CD14-positive monocyte (primary cell): ENCODE measurements at places on chromosomes 2 and 18.

- H3K36me3 ChIP-seq = no peaks in the 10 kb centered on the region
- no peak overlapping the region for H3K4me3 ChIP-seq
- H3K4me1 ChIP-seq = no peaks in the 10 kb centered on the region
- no peak for DNase-seq
- H3K27me3 ChIP-seq = no peaks in the 10 kb centered on the region
Measured at GRCh38 chr2:220040346-220040745, 412.9 kb downstream of the SLC4A3 start.

DNA sequence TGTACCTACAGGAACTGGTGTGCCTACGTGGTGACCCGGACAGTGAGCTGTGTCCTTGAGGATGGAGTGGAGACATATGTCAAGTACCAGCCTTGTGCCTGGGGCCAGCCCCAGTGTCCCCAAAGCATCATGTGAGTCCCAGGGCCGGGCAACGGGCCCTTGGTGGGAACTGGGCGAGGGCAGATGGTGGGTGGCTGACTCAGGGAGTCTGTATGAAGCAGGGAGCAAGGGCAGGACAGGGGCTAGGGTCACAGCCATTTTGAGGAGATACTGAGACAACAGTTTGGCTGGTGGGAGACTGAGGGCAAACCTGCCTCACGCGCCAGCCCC lies 1.7 kb downstream of the EMILIN1 start:
- no peak overlapping the region for H3K4me3 ChIP-seq
- H3K27me3 ChIP-seq = no peaks in the 10 kb centered on the region
- H3K36me3 ChIP-seq = no peaks in the 10 kb centered on the region
- H3K4me1 ChIP-seq = peaks cover 55% of the 10 kb centered on the region

DNA sequence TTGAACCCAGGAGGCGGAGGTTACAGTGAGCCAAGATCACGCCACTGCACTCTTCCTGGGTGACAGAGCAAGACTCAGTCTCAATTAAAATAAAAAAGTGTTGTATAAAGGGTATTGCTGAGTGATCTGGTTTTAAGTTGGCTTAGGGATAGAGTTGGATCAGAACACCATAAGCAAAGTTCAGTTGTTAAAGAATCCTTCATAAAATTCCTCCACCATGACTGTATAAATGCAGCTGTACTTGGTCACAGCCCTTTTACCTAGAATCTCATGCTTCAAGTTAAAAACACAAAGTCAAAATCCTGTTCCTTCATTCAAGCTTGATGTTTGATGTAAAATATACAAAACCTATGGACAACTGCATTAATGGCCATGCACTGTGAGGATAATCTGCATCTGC lies 33.4 kb upstream of the PNO1 start:
- H3K36me3 ChIP-seq = no peaks in the 10 kb centered on the region
- no peak overlapping the region for H3K27ac ChIP-seq
- H3K27me3 ChIP-seq = no peaks in the 10 kb centered on the region
- no peak for DNase-seq
- H3K4me1 ChIP-seq = peaks cover 8% of the 10 kb centered on the region
- no peak overlapping the region for H3K4me3 ChIP-seq

GRCh38 chr2:19435815-19436214 lies 77.4 kb upstream of the OSR1 start:
- no peaks in the 10 kb centered on the region for H3K4me1 ChIP-seq
- DNase-seq = no peak
- H3K27me3 ChIP-seq = no peaks in the 10 kb centered on the region
- no peak overlapping the region for H3K4me3 ChIP-seq

DNA sequence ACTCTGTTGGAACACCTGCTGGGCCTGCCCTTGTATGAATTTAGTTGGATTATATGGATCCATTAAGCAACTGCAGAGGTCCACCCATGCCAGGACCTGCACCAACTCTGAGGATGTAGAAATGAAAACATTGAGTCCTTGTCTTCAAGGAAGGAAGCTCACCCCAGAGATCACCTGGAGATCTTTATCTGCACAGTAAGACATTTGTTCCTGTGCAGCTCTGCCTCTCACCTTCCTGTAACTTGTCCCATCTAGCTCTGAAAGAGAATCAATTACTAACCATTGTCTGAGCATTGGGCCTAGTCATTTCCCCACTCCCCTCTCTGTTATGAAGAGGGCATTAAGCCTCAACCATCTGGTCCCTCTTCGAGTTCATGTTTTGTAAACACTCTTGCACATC lies 105.2 kb upstream of the YWHAQ start:
- peaks cover 12% of the 10 kb centered on the region for H3K4me1 ChIP-seq
- DNase-seq = no peak
- H3K4me3 ChIP-seq = no peak overlapping the region
- H3K36me3 ChIP-seq = no peaks in the 10 kb centered on the region

GRCh38 chr2:105754994-105755393 lies 10.3 kb downstream of the NCK2 start:
- no peak overlapping the region for H3K27ac ChIP-seq
- DNase-seq = no peak
- no peak overlapping the region for H3K4me3 ChIP-seq
- H3K36me3 ChIP-seq = peaks cover 5% of the 10 kb centered on the region
- peaks cover 27% of the 10 kb centered on the region for H3K4me1 ChIP-seq
- H3K27me3 ChIP-seq = no peaks in the 10 kb centered on the region

GRCh38 chr2:149586063-149586462 lies 1.5 kb downstream of the MMADHC start:
- H3K4me1 ChIP-seq = peaks cover 25% of the 10 kb centered on the region
- peaks cover 4% of the 10 kb centered on the region for H3K27me3 ChIP-seq
- H3K4me3 ChIP-seq = no peak overlapping the region

GRCh38 chr2:157930728-157931127 lies 54.6 kb upstream of the ACVR1 start:
- H3K4me1 ChIP-seq = no peaks in the 10 kb centered on the region
- no peak overlapping the region for H3K27ac ChIP-seq
- no peaks in the 10 kb centered on the region for H3K27me3 ChIP-seq
- DNase-seq = no peak
- H3K36me3 ChIP-seq = no peaks in the 10 kb centered on the region
- H3K4me3 ChIP-seq = no peak overlapping the region

- no peak overlapping the region for H3K27ac ChIP-seq
- H3K27me3 ChIP-seq = no peaks in the 10 kb centered on the region
- H3K4me3 ChIP-seq = no peak overlapping the region
- no peak for DNase-seq
Measured at GRCh38 chr2:156731506-156731905, 295.3 kb downstream of the GPD2 start.

DNA sequence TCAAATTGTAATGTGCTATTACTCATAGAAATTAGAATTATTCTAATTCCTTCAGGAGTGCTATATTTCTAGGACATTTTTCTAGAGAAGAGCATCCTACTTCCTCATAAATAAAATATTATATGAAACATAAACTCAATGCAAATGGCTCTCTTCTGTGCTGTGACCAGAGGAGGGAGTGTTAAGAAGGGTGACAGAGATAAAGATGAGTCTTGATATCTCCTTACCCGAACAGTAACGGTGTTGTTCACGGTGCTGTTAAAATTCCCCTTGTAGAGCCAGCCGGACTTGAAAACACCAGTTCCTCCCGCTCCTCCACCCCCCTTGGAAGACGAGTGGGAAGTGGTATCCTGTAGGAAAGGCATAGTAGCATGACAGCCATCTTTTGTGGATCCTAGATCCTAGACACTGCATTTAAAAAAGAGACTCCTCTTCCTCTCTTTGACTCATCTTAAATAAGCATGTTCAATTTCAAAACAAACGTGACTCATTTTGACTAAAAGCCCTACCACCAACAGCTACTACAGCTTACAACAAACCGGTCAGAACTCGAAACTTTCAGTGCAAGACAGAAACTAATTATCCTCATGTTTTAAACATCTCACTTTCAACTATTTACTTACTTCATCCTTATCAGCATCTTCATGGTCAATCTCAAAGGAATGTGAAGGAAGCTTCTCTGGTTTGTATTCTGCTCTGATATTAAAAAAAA lies 156.3 kb downstream of the DOCK10 start:
- H3K27ac ChIP-seq = peak overlapping the region; percentile 77
- H3K27me3 ChIP-seq = no peaks in the 10 kb centered on the region
- H3K4me1 ChIP-seq = peaks cover 67% of the 10 kb centered on the region
- DNase-seq = peak; percentile 63
- H3K36me3 ChIP-seq = peaks cover 12% of the 10 kb centered on the region

DNA sequence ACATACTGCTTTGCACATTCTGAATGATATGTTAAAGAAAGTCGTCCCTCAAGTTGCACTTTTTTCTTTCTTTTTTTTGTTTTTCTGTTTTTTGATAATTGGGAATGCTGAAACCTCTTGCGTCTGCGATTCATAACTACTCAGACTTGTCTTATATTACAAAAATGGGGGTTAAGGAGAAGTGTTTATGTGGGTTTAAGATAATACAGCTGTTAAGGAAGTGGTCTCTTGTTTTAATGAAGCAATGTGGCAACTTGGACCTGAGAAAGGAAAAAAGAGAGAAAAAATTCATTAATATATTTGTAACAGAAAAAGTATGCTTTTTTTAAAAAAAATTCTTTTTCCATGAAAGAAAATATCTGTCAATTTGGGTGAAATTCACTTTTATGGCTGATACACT lies 268.5 kb upstream of the CCDC68 start:
- no peaks in the 10 kb centered on the region for H3K4me1 ChIP-seq
- H3K27me3 ChIP-seq = no peaks in the 10 kb centered on the region
- no peak overlapping the region for H3K4me3 ChIP-seq
- H3K27ac ChIP-seq = no peak overlapping the region
- DNase-seq = no peak

- H3K4me3 ChIP-seq = no peak overlapping the region
- peaks cover 47% of the 10 kb centered on the region for H3K4me1 ChIP-seq
- peak overlapping the region; percentile 32 for H3K27ac ChIP-seq
- peaks cover 76% of the 10 kb centered on the region for H3K36me3 ChIP-seq
Measured at GRCh38 chr2:46552079-46552478, 72.7 kb downstream of the TMEM247 start.

- no peaks in the 10 kb centered on the region for H3K4me1 ChIP-seq
- no peak overlapping the region for H3K4me3 ChIP-seq
- no peaks in the 10 kb centered on the region for H3K27me3 ChIP-seq
- no peaks in the 10 kb centered on the region for H3K36me3 ChIP-seq
Measured at GRCh38 chr2:150208689-150209088, 278.8 kb downstream of the RND3 start.

DNA sequence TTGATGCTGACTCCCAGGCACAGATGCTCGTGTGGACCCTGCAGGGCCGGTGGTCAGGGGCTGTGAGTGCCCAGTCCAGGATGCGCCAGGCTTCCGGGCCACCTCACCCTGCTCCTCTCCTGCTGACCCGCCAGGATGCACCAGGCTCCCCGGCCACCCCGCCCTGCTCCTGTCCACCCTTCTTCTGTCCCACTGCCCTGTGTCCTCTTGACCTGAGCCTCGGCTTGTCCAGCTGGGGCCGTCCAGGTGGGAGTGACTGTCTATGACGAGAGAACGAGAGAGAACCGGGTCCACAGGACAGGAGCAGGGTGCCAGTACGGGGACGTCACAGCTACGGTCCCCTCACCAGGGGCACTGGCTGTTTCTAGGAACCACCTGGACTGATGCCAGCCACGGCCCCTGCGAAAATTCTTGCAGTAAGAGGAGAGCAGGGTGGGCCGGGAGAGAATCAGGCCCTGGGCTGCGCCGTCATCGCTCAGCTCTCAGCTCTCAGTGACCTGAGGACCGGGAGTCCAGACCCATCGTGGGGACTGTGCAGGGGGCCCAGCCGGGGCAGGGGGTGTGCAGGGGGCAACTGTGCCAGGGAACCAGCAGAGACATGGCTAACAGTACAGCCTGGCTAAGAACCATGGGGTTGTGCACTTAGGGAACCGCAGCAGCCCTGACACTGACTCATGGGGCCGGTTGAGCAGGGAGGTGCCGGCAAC lies 12.9 kb upstream of the NFATC1 start:
- H3K4me1 ChIP-seq = peaks cover 4% of the 10 kb centered on the region
- H3K36me3 ChIP-seq = peaks cover 2% of the 10 kb centered on the region
- H3K4me3 ChIP-seq = no peak overlapping the region
- no peaks in the 10 kb centered on the region for H3K27me3 ChIP-seq
- DNase-seq = no peak

DNA sequence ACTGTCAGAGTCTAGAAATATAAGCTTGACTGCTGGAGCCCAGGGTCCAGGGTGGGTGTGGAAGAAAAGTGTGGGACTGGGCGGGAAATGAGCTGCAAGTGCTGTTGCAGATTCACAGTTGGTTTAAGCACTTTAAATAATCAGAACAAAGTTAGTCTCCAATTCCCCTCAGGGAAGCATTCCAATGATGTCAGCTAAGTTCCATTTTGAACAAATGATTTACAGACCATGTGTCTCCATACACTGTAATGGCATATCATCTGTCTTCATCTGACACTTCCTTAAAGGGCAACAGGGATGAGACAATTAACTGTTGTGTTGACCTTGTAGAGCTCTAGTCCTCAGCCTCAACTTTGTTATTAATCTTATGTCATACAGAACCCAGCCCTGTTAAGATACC lies 31.5 kb upstream of the REG3A start:
- no peaks in the 10 kb centered on the region for H3K4me1 ChIP-seq
- no peaks in the 10 kb centered on the region for H3K27me3 ChIP-seq
- DNase-seq = no peak
- no peaks in the 10 kb centered on the region for H3K36me3 ChIP-seq
- H3K27ac ChIP-seq = no peak overlapping the region

DNA sequence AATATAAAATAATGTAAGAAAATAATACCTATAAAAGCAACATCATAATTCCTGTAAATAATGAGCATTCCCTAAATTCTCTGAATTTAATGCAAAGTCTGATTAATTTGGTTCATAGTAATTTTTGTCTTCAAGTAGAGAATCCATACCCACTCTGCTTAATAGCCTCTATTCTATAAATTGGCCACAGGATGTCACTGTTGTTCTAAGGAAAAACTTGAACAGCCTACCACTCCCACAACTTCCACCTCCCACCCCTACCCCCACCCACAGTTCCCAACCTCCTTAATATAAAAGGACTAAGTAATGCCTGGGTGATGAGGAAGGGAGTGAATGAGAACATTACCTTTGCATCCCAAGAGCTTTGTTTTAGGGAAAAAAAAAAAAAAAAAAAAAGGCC lies 27.2 kb upstream of the BBS5 start:
- no peaks in the 10 kb centered on the region for H3K4me1 ChIP-seq
- H3K4me3 ChIP-seq = no peak overlapping the region
- no peaks in the 10 kb centered on the region for H3K27me3 ChIP-seq
- DNase-seq = no peak
- no peak overlapping the region for H3K27ac ChIP-seq

GRCh38 chr2:187593098-187593497 lies 38.9 kb upstream of the TFPI start:
- DNase-seq = no peak
- no peaks in the 10 kb centered on the region for H3K27me3 ChIP-seq
- H3K27ac ChIP-seq = no peak overlapping the region
- no peak overlapping the region for H3K4me3 ChIP-seq

GRCh38 chr18:74040459-74041332 lies 106.9 kb downstream of the FBXO15 start:
- H3K27ac ChIP-seq = no peak overlapping the region
- H3K36me3 ChIP-seq = no peaks in the 10 kb centered on the region
- H3K4me3 ChIP-seq = no peak overlapping the region
- H3K27me3 ChIP-seq = no peaks in the 10 kb centered on the region
- H3K4me1 ChIP-seq = peaks cover 14% of the 10 kb centered on the region
- peak; percentile 32 for DNase-seq

DNA sequence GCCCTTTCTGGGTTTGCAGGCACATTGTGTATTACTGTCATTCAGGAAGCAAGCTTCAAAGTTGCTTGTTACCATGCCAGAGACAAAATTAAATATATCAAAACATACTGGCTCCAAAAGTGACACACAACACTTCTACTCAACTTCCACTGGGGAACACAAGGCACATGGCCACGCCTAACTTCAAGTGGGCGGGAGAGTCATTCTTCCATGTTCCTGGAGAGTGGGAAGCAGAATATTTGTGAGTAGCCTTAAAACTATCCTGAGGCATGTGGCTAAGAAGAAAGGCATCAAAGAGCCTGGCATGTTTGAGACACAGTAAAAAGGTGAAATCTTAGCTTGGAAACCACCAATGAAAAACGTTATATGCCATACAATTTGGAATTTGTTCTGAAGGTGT lies 90.5 kb upstream of the TACR1 start:
- no peak overlapping the region for H3K27ac ChIP-seq
- peaks cover 19% of the 10 kb centered on the region for H3K4me1 ChIP-seq
- H3K4me3 ChIP-seq = no peak overlapping the region
- H3K36me3 ChIP-seq = no peaks in the 10 kb centered on the region
- DNase-seq = no peak
